ENCODE measurements at places on chromosomes 2 and 18. TPM values are rescaled to one million over a fixed set of nuclear protein-coding genes. Genes with fewer than 3 reads are reported as not detected.

ANKRD36B gene
- 20.7 TPM for total RNA-seq

ONECUT2 gene
- total RNA-seq = under 0.01 TPM

SAG gene
- not detected for total RNA-seq

MBOAT2 gene
- total RNA-seq = 39.4 TPM

POTEC gene
- under 0.01 TPM for total RNA-seq

ABCB11 gene
- not detected for total RNA-seq

All from smooth muscle cell of bladder (primary cell).